Caki2 (cell line): ENCODE measurements at places on chromosomes 12 and 14.

DNA sequence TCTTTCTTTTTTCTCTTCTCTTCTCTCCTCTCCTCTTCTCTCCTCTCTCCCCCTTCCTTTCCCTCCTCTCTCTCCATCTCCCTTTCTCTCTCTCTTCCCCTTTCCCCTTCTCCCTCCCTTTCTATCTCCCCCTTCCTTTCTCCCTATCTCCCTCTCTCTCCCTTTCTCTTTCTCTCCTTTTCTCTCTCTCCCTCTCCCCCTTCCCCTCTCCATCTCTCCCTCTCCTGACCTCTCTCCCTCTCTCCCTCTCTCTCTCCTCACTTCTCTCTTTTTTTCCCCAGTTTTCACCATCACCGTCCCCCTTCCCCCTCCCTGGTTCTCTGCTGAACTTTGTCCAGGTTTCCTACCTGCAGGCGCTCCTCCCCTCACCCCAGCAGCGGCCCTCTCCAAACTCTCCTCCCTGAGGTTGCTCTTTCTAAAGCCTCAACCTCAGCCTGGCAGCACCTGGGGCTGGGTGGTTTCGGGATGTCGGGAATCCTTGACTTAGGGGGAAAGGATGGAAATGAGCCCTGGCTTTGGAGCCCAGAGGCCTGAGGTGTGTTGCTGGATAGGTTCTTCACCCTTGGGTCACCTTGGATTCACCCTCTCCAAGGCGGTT, 14.7 kb upstream of the TBX3 start:
- no peak for DNase-seq

DNA sequence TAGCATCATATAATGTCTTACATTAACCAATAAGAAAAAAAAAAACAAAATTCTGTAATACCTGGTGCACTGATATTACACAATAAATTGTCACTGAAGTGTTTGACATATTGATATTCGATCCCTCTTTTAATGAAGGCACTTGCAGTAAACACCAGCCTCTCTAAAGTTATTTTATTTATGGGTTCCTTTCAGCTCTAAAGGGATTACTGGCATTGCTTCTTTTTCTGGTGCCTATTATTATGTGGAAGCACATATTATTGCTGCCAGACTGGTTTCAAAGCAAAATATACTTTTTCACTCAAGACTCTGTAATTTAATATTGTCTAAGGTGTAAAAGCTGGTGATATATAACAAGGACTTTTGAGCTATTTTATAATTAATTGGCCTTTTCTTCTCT, 1090.5 kb downstream of the TRHDE start:
- no peak for DNase-seq

- no peak for DNase-seq
These were observed 122.4 kb downstream of the DACT1 start for GRCh38 chr14:58760121-58760520.

DNA sequence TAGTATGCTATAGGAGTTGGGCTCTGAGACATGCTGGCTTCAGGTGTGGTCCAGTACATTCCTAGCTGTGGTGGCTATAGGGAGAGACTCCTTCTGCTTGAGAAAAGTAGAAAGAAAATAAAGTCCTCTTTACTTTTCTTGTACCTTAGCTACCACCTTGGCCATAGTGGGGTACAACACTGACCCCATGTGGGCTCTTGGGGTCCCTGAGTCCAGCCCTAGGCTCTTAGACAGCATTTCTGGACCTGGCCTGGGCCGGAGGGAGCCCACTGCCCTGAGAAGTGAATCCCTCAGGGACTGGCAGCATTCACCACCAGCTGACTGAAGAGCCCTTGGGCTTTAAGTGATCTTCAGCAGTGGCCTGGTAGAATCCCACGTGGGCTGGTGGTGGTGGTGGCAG, 143.1 kb downstream of the SYT10 start:
- DNase-seq, result no peak

DNA sequence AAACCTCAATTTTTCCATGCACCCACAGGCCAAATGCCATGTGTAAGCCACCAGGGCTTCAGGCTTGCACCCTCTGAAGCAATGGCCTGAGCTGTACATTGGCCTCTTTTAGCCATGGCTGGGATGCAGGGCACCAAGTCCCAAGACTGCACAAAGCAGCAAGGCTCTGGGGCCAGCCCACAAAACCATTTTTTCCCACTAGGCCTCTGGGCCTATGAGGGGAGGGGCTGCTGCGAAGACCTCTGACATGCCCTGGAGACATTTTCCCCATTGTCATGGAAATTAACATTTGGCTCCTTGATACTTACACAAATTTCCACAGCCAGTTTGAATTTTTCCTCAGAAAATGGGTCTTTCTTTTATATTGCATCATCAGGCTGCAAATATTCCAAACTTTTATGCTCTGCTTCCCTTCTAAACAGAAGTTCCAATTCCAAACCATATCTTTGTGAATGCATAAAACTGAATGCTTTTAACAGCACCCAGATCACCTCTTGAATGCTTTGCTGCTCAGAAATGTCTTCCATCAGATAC, 14.3 kb upstream of the OSBPL8 start:
- no peak for DNase-seq

- DNase-seq, result no peak
These were observed 185.6 kb upstream of the C14orf180 start for GRCh38 chr14:104393898-104394381.

DNA sequence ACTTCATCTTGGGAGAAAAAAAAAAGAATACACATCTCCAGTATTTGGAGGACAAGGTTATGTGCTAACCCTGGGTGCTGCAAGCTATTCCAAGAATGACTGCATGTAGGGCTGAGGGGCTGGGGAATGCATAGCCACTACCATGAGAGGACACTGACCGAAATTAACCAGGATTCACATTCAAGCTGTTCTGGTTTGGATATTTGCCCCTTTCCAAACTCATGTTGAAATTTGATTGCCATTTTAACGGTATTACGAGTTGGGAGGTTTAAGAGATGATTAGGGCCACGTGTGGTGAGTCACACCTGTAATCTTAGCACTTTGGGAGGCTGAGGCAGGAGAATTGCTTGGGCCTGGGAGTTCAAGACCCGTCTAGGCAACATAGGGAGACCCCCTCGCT, 18.5 kb upstream of the MARK3 start:
- no peak for DNase-seq

GRCh38 chr12:47318963-47319362, 239.2 kb upstream of the AMIGO2 start:
- no peak for DNase-seq

GRCh38 chr14:70873627-70874026, 33.6 kb upstream of the PCNX1 start:
- DNase-seq, result no peak

GRCh38 chr12:57983146-57983857, 41.9 kb downstream of the ATP23 start:
- DNase-seq, result peak; percentile 61

GRCh38 chr14:68968051-68968450, 11.1 kb downstream of the ACTN1 start:
- DNase-seq, result no peak

DNA sequence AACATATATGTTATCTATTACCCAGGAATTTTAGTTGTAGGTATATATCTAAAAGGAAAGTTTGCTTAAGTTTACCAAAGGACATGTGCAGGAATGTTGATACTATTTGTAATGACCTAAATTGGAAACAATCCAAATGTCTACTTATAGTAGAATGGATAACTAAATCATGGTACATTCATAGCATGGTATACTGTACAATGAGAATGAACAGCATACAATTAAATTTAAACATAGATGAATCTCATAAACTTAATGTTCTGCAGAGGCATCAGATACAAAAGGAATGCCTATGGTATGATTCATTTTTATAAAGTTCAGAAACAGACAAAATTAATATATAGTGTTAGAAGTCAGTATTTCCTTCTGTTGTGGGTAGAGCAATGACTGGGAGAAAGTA, 135.4 kb downstream of the GPHN start:
- DNase-seq, result no peak

DNA sequence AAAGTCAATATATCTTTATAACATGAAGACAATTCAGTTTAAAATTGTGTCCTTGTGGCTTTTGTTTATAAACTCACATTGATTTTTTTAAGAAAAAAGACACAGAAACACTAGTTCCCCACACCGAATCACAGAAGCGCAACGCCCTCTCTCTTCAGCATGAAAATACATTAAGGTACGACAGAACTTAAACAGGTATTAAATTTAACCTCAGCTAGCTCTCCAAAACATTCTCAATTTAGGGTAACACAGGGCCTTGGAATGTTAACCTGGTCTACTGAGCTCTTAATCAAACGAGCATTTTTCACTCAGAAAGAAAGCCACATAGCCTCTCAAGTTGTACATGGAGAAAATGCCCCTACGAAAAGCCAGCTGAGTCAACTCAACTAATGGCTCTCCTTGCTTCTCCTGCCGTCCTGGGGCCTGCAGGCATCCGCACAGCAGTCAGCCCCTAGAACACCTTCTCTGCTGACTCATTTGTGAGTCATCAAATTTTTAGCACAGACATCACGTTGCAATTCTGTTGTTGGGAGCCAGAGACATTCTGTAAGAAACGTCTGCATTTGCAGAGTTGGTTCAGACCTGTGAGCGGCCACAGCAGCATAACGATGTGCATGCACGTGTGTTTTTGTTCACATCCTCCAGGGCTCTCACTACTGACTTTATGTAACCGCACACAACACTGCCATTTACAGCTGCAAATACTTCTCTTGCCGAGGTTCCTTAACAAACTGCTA, 141.6 kb downstream of the ITPR2 start:
- DNase-seq, result peak; percentile 90

- no peak for DNase-seq
These were observed 133.5 kb downstream of the FOXN3 start for GRCh38 chr14:89283327-89284060.

- DNase-seq, result no peak
These were observed 91.7 kb downstream of the STXBP6 start for GRCh38 chr14:24958271-24958670.

GRCh38 chr14:51317373-51317772, 77.3 kb downstream of the TMX1 start:
- no peak for DNase-seq

DNA sequence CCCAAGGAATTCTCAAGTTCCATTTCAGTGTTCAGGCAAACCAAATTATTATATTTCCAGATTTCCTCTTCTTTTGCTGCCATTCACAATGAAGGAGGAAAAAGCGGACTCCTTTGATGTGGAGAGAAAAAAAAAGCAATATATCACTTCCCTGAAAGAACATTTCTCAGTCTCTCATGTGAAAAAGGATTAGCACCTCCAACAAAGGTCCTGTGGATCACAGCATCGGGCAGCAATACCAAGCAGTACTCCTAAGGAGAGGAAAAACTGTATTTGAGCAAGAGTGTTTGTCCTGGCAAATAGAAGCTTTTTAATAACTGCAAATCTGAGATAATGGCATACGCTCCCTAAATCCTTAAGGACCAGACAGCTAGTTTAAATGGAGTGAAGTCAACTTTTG, 93.9 kb upstream of the RFX4 start:
- DNase-seq, result no peak

GRCh38 chr14:92121207-92121669, 268 bp downstream of the NDUFB1 start:
- no peak for DNase-seq

- no peak for DNase-seq
These were observed 146.9 kb upstream of the KRR1 start for GRCh38 chr12:75658286-75658685.
